ENCODE measurements at places on chromosomes 2 and 18.

GRCh38 chr2:53242090-53242489 is 525.5 kb upstream of the CHAC2 start:
- DNase-seq: no peak

- DNase-seq: peak; percentile 86
Observed at GRCh38 chr2:231680992-231681852, 27.1 kb upstream of the PTMA start.

DNA sequence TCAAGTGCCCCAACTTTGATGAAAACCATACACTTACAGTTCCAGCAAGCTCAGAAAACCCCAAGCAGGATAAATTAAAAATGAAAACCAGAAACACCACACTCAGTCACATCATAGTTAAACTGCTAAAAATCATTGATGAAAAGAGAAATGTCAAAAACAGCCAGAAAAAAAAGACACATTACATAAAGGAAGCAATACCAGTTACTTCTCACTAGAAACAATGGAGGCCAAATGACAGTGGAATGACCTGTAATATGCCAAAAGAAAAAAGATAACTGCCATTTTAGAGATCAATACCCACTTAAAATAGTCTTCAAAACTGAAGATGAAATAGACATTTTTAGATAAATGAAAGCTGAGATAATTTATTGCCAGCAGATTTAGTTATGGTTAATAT is 66.0 kb downstream of the MAP3K20 start:
- DNase-seq: no peak

DNA sequence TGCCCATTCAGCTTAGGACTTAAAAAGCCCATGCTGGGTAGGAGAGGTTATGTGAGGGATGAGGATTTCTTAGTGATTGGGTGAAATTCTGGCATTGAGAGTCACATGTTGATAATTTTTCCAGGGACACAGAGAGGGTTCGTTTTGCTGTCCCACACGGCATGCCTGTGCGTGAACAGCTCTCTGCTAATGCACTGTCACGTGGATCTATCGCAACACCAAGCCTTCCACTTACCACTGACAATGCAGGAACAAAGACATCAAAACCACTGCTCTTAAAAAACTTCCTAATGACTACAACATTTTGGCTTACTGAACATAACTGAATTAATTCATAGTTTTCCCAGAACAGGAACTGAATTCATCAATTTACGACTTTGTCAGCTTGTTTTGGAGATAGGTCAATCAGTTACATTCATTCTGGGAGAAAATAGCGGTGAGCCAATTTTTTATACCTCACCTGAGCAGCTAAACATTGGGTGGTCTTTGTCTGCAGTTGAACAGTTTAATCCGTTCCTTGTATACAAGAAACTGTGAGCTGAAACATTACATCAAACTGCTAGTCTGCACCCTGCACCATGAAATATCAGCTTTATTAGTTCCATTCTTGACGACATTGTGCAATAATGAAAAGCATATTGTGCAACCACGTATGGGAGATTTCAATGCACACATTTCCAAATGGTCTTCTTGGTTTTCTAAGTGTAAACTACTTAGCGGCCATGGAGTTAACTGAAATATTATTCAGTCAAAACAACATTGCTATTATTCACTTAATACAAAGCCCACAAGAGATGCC is 127.1 kb downstream of the LPIN1 start:
- no peak for DNase-seq

- peak; percentile 66 for DNase-seq
Observed at GRCh38 chr18:34322365-34323289, 97.9 kb upstream of the NOL4 start.

DNA sequence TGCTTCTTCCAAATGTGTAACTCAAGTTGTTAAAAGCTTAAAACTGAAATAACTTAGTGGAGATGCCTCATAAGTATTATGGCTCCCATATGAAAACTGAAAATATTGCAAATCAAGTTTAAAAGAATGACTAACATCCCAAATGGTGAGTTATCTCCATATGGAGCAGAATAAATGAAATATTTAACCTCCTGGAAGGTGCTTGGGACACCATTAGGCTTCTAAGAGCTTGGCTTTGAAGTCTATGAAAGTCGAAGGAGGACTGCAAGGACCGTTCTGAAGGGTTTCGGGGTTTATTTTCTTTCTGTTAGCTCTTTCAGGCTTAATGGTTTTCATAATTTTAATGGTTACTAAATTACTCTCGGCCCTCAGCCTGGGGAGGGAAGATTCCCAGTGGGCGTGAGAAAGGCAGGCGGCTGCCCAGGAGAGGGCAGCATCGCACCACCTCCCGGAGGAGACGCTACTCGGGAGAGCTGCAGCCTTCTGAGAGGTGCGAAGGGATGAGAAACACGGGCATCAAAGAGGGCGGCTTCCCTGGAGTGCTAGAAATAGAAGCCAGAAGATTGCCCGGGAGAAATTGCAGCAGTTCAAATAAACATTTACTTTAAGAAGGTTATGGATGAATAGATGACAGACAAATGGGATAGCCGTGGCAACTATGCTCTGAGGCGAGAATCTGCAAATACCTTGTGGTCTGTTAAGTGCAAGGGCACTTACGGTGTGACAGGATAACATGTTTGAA is 43.1 kb downstream of the MAP3K19 start:
- DNase-seq: peak; percentile 71

DNA sequence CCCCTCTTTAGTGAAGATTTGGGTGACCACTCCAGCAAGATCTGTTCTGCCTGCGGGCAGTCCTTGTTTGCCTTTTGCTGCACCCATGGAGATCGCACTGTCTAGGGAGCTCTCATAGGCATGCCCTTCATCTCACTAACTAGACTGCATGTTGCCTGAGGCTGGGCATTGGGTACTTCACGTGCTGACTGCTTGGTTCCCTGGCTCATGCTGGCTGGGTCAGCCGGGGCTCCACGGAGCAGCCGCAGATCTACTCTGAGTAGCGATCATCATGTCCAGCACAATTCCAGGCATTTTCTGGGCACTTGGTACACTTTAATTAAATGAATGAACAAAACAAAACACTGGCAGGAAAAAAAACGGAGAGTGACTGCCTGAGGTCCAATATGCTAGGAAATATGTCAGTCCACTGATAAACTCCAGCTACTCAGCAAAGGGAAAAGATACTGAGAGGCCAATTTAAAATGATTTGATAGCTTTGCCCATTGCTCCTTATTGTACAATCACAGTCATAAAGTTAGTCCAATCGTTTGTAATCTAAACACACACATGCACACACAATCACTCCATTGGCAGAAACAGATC is 220.3 kb downstream of the C1D start:
- no peak for DNase-seq

- DNase-seq: no peak
Observed at GRCh38 chr18:24913507-24914170, 438.3 kb downstream of the ZNF521 start.

GRCh38 chr18:6561420-6561861 is 146.7 kb upstream of the L3MBTL4 start:
- no peak for DNase-seq

DNA sequence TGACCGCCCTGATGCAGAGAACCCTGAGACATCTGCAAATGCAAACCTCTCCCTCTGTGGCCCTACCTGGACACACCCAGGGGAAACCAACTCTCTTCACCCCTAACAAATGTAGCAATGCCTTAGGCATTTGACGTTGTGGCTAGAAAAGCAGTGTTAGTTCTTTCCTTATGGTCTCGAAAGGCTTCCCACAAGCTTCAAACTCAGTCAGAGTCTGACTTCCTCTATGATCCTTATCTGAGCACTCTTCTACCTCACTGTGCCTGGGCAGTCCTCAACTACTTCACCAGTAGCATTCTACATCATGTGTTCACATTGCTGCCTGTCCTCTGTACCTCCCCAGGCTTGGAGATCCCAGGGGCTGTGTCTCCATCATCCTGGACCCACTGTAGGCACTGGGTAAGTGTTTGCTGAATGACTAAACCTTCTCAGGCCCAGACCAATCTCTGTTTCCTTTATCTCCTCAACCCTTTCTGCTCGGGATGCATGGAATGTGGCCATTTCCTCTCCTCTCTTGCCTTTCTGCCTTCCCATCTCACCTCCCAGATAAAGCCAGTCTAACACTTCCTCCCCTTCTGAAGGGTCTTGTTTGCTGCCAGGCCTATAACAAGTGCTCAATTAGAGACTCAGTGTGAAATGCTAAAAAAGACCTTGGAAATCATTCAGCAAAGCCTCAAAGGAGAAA is 91.7 kb upstream of the ACAA2 start:
- DNase-seq: no peak
